ENCODE measurements at places on chromosomes 5 and 9.

DNA sequence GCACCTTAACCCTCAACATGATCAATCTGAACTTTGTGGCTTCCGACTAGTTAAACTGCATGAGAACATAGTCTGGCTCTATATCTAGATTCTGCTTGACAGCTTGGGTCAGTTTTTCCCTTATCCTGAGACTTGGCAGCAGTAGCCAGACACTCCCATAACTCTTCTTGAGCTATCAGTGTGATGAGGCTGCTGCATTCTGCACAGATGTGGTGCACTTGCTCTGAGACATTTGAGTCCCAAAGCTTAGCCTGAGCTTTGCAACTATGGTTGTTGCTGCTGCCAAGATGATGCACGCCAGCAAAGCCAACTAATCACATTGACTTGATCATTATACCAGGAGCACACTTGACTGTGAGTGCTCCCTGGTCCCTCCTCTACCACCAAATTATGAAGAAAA is 36.2 kb downstream of the MOCS2 start:
- DNase-seq, result no peak

DNA sequence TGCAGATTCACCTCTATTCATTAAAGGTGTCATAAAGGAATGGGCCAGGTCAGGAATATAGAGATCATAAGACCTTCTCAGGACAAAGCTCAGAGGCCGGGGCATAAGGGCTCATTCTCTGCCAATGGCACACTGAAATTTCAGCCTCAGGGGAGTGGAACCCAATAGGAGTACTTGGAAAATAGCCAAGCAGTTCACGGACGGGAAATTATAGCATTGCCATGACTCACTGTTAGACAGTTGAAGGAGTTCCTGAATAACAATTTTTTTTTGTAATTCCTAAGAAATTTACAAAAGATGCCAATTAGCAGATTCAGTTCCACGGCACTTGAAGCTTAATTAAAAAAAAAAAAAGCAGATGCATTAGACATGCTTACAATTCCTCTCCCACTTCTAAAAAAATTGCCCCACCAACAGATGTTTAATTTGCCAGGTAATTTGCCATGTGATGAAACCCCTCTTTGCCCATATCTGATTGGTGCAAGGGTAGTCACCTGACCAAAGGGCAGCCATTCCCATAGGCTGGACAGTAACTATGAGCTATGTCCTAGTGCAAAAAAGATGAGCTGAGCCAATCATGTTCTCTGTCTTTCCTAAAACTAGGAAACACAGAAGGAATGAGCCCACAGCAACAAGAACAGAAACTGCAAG is 58.6 kb downstream of the PTCD2 start:
- no peak for DNase-seq

- no peak for DNase-seq
Observed at GRCh38 chr5:77643654-77644370, 5.3 kb upstream of the OTP start.

DNA sequence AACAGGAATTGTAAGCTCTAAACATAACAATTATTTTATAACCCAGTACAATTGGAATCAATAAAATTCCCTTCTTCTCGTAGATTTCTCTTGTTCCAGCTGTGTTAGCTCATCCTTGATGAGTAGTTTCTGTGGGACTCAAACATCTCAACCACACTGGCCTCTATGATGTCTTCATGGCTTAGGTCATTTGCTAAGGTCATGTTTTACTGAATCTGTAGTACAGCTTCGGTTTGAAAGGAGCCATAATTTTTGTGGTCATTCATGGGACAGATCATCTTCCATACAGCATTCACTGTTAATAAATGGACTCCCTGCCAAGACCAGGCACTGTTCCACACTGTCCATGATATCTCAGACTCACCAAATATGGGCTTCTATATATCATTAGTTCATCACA is 369.0 kb upstream of the RFX3 start:
- DNase-seq, result no peak

DNA sequence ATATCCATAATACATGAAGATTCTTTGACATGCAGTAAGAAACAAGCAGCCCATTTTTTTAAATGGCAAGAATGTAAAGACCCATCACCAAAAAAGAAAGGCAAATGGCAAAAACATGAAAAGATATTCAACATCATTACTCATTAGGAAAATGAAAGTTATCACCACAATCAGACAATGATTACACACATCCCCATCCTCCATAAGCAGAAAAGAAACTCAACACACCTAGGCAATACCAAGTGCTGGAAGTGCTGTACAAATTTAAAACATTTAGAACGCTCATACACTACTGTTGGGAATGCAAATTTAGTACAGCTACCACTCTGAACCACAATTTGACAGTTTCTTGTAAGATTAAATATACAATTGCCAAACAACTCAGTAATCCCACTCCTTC is 466.7 kb downstream of the ACTL7B start:
- no peak for DNase-seq

DNA sequence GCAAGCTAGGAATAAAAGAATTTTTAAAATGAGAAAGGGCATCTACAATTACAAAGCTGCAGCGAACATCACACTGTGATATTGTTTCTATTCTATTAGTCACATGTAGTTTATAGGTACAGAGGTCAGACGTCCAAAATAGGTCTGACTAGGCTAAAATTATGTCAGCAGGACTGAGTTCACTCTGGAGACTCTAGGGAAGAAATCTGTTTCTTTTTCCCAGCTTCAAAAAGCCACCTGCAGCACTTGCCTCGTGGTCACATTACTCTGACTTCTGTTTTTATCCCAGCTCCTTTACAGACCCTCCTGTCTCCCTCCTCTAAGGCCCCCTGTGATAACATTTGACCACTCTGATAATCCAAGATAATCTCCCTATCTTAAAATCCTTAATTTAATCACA is 5.1 kb upstream of the CKS2 start:
- DNase-seq, result no peak

GRCh38 chr9:91451431-91452270 is 28.0 kb upstream of the NFIL3 start:
- DNase-seq, result no peak
